ENCODE measurements at places on chromosomes 7 and 10.

GRCh38 chr7:2261611-2262010, 19.6 kb downstream of the NUDT1 start:
- DNase-seq, result no peak

DNA sequence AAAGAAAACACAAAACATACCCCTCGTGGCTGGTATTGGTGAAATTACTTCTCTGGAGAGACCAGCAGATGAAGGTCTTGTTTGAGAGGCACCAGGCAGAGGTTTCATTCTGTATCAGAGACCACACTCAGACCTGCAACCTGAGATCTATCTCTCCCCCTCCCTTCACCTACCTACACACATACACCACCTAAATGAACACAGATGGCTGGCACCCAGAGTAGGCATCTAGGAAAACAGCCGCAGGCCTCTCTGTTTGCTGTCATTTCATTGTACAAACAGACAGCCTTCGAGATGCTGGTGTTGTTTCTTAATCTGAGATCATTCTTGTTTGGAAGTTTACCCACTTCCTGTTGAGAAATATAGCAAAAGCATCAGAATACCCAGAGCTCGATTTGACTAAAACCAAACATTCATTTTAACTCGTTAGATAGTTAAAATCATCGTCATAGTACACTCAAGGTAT, 173.9 kb upstream of the SLC25A13 start:
- DNase-seq, result no peak

DNA sequence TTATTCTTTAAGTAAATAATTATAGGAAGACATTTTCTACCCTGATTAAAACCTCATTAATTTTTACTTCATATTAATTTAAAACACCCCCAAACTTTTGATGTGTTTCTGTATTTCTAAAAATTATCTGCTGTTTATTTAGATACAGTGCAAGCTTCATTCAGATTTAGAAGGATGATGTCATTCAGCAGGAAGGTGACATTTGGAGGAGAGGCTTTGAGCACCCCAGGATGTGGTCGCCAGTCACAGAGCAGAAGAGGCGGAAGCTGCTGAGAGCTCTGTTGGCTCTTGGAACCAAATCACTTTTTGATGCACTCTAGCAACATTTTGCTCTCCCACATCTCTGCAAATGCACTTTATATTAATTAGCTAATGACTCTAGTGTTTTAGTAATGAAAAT, 233.9 kb upstream of the CACNA2D1 start:
- DNase-seq, result peak; percentile 11

DNA sequence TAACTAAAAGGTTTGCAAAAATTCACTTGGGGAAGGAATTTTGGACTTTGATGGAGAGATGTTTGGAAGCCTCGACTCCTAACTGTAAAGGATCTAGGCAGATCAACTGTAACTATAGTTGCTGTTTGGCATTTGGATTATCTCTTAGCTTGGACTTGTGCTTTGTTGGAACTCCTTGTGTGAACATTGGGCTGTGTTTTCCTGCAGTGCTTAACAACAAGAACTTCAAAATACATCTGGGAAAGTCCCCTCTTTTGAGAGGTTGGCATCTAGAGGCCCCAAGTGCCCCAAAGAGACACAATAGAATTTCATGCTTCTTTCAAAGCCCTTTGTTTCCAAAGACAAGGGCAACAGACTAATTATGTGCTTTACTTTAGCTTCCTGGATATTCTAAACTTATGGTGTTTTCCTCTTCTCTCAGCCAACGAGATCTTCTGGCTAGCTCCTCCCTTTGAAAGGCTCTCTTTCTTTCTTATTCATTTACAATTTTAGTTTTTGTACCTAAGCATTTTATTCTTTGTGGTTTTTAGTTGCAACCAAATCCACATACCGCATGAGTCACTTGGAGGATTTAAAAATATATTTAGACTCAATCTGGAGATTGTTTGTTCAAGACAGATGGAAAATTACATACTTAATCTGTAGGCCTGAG, 11.6 kb downstream of the ABCA13 start:
- no peak for DNase-seq

GRCh38 chr10:59724098-59724938, 14.7 kb upstream of the SLC16A9 start:
- DNase-seq, result peak; percentile 37

- DNase-seq, result no peak
These were observed 9.0 kb upstream of the UCN3 start for GRCh38 chr10:5355594-5356301.

GRCh38 chr10:70744617-70745143, 40.5 kb downstream of the TBATA start:
- DNase-seq, result no peak

- DNase-seq, result no peak
These were observed 212.3 kb upstream of the ZMIZ1 start for GRCh38 chr10:78856421-78856820.

- no peak for DNase-seq
These were observed 420.5 kb upstream of the FOXK1 start for GRCh38 chr7:4261601-4261960.

- DNase-seq, result no peak
These were observed 168.0 kb upstream of the LRRN3 start for GRCh38 chr7:110922906-110923305.

All from transverse colon (tissue), 4 donors.